ENCODE measurements at places on chromosomes 3 and 15.

- no peak for DNase-seq
These were observed 11.1 kb upstream of the MCF2L2 start for GRCh38 chr3:183439515-183439914.

DNA sequence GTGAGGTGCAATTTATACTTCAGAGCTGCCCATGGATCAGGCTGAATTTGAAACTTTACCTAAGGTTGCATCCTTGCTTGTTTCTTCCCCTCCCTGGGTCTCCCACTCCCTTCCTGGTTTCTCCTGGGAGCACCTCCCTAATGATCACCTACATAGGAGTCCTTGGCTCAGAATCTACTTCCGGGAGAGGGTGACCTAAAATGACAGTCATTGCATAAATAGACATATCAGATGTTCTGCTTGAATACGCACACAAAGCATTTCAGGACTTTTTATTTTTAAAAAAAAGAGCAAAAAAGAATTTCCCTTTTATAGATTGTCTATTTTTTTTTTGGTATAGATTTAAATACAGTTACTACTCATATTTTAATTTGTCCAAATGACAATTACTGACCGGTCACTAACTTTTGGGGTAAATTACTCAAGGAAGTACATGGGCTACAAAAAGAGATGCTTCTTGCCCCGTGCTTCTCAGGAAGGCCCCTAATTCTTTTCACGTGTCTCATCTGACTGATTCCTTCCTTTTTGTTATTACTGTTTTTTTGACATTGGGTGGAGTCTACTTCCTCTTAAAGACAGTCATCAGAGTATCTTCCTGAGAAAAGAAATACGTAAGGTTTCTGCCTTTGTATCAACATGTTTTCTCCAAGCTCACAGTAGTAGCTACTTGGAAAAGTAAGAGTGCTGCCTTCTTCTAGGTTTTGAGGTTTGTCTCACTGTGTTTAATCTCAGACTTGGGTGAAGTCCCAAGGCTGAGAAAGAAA, 4.9 kb upstream of the MYZAP start:
- no peak for DNase-seq

DNA sequence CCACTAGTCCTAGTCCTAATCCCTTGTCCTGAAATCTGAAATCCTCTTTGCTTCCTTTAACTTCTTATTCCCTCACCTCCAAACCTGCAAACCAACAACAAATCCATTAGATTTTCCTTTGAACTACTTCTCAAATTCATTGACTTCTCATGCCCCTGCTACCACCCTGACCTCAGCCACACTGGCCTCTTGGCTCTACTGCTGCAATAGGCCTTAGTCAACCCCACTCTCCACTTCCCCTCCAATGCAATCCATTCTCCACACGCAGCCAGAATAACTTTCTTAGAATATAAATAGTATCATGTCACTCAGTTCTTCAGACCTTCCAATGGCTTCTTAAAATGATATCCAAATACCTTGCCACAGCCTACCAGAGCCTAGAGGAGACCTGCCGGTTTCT, 131.1 kb upstream of the GADL1 start:
- DNase-seq, result no peak

DNA sequence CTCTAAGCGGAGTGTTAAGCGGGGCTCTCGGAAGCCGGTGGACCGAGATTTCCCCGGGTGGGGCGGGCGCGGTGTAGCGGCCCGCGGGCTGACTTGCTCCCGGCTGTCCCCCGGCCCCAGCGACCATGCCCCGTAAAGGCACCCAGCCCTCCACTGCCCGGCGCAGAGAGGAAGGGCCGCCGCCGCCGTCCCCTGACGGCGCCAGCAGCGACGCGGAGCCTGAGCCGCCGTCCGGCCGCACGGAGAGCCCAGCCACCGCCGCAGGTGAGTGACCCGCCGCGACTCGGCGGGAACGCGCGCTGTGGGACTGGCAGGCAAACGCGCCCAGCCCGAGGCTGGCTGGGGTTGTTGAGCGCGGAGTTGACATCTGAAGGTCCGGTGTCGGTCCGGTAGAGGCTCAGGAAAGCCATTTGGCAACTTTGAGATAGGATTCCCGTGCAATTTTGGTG, 1.3 kb downstream of the SMC4 start:
- DNase-seq, result no peak

DNA sequence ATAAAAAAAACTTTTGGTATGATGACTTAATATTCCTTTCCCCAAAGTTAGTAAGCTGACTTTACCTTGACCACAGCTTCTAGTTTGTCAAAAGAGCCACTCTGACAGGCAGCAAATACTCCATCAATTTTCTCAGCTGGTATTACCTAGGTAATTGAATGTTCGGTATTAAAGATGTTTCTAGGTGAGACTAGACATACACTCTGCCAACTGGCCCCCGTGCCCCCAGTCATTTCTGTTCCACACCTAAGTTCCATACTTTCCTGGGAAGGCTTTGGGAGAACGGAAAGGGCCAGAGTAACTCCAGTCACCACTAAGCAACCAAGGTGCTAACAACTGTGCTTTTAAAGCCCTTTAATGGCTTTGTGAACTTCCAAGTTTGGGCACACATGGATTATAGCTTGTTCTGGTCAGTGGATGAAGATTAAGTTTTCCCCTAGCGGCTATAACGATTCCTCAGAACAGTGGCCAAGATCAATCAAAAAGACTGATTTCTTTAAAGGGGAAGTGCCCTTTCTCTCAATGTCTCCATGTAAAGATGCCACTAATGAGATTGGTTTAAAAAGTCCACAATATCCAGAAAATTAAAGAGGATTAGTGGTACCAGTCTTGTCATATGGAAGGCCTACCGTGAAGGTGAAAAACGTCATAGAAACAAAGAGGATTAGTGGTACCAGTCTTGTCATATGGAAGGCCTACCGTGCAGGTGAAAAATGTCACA, 7.0 kb downstream of the EIF4A2 start:
- DNase-seq, result no peak

DNA sequence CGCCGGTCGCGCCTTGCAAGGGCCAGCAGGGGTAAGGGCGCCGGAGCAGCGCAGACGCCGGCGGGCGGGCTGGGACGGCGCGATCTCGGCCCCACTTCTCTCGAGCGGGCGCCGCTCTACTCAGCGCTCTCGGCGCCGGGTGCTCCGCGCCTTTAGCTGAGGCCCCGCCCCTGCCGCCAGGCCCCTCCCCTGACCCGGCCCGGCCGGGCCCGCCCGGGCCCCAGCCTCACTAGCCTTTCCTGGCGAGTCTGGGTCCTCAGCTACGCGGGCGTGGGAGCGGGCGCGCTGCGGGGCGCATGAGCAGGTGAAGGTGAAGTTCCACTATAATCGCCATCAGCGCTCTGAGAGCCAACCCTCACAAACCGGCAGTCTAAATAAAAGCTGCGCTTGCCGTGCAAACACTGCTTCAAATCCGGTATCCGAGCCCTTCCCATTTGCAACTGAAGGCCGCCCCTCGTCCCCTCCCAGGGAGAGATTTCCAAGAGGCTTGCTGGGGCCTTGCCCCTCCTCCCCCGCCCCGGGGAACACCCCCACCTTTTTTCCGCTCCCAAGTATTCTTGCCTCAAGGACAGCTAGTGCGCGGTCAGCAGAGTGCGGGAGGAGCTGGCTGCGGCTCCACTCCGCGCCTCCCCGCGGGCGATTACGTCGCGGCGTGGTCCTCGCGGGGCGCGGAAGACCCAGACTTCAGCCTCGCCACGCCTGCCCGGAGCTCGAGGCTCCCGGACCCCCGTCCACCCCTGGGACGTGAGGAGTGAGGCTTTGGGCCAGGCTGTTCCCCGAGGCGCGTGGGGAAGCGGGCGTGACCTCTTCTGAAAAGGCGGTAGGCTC, at the start of gene RPP25:
TSS of gene RPP25 (minus strand) at position 125 of the 828 bp plus-strand sequence. CDS start 189 bp downstream, outside the sequence.
- DNase-seq, result peak; percentile 89

- no peak for DNase-seq
These were observed 254.4 kb upstream of the THBS1 start for GRCh38 chr15:39326306-39326975.

DNA sequence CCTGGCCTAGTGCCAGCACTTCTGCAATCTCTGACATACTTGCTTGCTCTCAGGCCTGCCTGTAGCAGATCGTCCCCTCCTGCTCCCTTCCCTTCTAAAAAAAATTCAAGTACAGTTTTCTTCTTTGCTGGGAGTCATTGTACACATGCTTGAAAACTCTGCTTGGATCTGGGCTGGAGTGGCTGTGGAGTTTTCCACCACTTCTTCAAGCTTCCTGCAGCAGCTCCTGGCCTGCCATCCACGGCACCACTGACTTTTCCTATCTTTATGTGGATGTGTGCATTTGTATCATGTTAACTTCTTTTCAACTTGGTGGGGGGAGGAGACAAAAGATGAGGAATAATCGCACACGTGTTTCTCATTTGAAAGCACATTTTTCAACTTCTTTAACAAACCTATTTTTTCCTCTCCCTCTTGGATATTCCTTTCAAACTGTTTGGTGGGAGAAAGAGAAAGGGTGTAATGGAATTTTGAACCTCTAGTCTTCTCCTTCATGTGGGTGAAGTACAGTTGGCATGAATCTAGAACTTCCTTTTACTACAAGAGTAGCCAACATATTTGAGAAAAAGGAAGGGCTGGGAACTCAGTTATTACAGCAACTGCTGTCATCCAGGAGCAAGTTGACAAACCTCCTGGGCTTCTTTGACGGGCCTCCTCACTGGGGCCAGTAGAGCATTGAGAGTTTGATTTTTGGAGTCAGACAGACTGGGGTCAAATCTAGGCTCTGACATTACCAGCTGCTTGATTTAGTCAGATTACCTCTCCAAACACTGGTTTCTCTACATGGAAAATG, 61.2 kb upstream of the LRTM1 start:
- peak; percentile 59 for DNase-seq

- no peak for DNase-seq
These were observed 130.1 kb upstream of the RARB start for GRCh38 chr3:25297667-25298585.

GRCh38 chr15:22981051-22981840, 1.1 kb upstream of the CYFIP1 start:
- no peak for DNase-seq

GRCh38 chr3:155780291-155780690, 25.8 kb downstream of the C3orf33 start:
- DNase-seq, result no peak

- DNase-seq, result no peak
These were observed 54.4 kb downstream of the LARS2 start for GRCh38 chr3:45442679-45443253.

- DNase-seq, result no peak
These were observed 20.4 kb downstream of the PLD1 start for GRCh38 chr3:171789759-171790505.

- no peak for DNase-seq
These were observed 1.1 kb downstream of the DCUN1D1 start for GRCh38 chr3:182979103-182979673.

DNA sequence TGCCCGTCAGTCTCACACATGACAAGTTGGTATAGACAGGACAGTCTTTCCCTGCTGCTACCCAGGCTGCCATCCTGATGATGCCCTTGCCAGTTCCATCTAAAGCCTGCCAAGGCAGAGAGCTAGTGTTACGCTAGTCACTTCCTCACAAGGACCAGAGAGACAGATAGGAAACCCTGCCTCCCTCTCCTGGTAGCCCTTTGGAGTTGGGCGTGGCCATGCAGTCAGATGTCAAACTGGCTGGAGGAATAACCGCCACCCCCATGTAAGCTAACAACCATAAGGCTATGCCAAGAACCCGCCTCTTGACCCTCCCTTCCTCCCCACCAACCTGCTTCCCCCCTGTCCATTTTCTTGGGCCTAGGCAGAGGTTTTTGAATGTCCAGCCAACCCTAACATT, 2.8 kb downstream of the TMEM115 start:
- no peak for DNase-seq

DNA sequence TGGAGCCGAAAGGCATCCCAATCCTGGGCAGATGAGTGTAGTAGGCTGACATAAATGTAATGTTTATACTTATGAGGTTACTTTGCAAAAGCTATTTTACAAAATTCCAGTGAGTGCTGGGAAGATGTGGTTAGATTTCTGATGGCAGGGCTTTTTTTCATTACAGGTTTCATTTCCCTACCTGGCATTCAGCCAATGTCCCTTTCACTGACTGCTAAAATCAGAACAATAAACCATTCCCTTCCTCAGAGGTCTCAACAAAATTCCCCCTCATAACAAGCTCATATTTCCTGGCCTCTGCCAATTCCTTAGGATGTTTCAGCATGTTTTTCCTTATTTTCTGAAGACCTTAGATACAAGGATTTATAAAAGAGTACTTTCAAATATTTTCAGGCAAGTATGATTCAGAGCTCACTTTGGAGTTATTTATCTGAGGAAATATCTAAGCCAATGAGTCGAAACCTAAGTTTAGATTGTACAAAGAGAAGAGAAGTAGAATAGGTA, 40.9 kb upstream of the CCDC80 start:
- peak; percentile 66 for DNase-seq

- DNase-seq, result no peak
These were observed 5.5 kb downstream of the ADAMTSL3 start for GRCh38 chr15:83659417-83659812.

- no peak for DNase-seq
These were observed 11.5 kb downstream of the HTD2 start for GRCh38 chr3:58317811-58318210.

DNA sequence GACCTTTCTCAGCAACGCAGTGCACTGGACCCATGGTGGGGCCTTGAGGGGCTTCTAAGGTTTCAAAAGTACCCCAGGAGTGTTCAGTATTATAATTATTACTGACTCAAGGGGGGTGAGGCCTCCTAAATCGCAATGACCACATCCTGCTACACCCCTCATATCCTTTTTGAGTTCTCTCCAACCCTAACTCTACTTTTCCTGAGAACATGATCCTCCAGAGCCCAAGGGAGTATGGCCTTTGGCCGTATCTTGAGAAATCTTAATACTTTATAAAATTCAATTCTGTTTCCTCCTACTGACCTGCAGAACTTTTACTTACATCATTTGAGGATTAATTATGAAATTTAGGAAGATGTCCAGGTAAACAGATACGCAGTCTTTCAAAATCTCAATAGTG, 30.4 kb upstream of the RARRES1 start:
- DNase-seq, result no peak

GRCh38 chr15:40857601-40858341, 13.9 kb downstream of the SPINT1 start:
- peak; percentile 27 for DNase-seq

GRCh38 chr3:179330438-179330837, 7.6 kb downstream of the ZNF639 start:
- DNase-seq, result no peak

- no peak for DNase-seq
These were observed 2.8 kb upstream of the SLC28A2 start for GRCh38 chr15:45249125-45249780.

GRCh38 chr3:102182162-102182561, 252.7 kb upstream of the ZPLD1 start:
- DNase-seq, result no peak

DNA sequence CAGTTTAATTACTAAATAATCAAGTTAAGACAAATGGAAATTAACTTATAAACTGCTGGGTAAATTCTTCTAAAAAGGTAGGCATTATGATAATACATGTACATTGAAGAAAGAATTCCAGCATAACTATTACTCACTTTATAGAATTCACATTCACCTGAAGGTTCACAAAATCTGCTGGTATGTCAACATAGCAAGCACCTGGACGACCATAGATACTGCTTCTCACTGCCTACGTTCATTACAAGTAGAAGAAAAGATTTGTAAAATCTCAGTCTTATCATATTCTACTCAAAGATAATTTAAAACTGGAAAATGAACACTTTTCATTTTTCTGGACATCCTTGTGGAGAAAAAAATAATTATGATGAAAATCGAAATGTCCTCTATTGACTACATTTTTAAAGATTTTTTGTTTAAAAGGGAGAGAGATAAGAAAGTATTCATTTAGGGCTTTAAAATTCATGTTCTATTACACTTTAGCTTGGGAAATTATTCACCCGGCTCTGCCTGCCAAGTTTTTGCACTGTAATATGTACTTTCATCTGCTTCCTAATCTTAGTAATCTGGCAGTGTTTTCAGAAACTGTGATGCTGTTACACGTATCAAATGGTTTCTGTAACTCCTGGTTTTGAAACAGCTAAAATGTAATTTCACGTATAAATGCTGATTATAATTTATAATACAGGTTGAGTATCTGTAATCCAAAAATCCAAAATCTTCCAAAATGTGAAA, 16.1 kb downstream of the HACL1 start:
- no peak for DNase-seq
